ENCODE measurements at places on chromosomes 4 and X.

- no peak for DNase-seq
Measured at GRCh38 chrX:32987142-32987541, 224.2 kb downstream of the DMD start.

DNA sequence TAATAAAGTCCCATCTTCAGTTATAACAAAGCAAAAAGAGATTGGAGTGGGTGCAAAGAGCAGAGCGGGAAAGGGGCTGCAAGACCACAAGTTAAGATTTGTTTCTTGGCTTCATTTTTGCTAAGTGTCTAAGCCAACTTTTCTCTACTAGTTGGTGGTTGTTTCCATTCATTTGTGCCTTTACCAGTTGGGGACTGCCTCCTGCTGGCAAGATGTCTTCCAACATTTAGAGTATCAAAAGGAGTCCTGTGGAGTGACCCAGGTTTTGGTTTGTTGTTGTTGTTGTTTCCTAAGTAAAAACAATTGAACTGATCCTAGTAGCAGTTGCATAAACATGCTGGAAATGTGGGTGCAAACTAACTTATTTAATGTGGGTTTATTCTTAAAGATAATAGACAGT is 121.1 kb downstream of the SPATA18 start:
- no peak for DNase-seq

DNA sequence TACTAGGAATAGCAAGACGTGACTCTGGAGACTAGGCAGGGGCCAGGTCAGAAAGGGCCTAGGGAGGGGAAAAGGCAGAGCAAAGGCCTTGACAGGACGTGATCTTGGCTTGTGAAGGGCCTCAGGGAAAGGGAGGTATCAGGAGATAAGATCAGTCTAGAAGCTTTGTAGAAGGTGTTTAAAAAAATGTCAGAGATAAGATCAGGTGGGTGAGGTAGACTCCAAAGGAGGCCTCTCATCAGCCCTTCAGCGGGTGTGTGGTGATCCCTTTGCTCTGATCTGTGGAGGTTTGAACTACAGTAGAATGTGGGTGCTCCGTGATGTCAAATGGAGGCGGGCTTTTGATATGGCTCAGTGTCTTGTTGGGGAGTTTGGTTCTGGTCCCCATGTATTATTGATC is 78.8 kb upstream of the PRPS1 start:
- DNase-seq = no peak

DNA sequence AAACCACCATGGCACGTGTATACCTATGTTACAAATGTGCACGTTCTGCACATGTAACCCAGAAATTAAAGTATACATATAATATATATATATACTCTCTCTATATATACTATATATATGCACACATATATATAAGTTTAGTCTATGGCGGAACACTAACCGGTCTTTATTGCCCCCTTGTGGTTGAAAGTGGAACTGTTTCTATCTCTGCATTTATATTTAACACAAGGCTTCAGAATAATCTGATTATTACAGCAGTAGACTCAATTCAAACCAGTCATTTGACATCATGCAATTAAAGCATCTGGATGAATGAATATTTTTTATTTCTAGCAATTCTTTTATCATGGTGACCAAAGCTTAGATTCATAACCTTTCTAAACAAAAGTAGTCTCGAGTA is 14.6 kb downstream of the RAB9B start:
- DNase-seq = peak; percentile 55

DNA sequence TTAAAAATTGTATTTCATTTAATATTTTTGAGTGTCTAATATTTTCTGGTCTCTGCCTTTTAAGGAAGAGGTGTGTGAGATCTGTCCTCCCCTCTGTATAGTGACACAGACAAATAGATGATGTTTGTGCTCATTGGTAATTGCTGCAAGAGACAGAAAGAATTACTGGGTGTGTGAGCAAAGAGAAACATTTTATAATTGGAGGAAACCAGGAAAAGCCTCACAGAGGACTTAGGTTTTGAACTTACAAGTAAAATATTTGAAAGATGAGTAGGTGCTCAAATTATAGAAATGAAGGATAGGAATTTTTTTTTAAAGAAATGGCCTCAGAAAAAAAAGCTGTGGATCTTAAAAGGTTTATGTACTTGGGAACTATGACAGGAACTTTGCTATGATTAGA is 149.8 kb downstream of the SPCS3 start:
- DNase-seq = no peak

DNA sequence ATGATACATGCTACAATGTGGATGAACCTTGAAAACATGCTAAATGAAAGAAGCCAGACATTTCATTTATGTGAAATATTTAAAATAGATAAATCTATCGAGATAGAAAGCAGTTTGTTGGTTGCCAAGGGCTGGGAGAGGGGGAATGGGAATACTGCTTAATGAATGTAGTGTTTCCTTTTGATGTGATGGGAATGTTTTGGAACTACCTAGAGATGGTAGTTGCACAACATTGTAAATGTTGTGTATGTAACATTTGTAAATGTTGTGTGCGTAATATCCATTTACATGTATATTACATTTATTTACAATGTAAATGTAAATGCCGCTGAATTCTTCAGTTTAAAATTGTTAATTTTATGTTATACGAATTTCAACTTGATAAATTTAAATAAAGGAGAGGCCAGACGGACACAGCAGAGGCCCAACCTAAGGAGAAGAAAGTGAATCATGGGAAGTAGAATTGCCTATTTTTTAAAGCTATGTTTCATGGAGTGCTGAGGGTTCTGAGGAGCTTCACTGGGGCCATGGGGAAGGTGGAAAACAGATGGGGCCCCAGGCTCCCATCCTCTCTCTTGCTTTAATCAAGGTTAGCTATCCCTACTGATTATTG is 60.0 kb upstream of the TEX13D start:
- no peak for DNase-seq

GRCh38 chrX:24306440-24306839 is 7.4 kb downstream of the SUPT20HL2 start:
- DNase-seq = no peak
